ENCODE measurements at places on chromosomes 2 and 18.

DNA sequence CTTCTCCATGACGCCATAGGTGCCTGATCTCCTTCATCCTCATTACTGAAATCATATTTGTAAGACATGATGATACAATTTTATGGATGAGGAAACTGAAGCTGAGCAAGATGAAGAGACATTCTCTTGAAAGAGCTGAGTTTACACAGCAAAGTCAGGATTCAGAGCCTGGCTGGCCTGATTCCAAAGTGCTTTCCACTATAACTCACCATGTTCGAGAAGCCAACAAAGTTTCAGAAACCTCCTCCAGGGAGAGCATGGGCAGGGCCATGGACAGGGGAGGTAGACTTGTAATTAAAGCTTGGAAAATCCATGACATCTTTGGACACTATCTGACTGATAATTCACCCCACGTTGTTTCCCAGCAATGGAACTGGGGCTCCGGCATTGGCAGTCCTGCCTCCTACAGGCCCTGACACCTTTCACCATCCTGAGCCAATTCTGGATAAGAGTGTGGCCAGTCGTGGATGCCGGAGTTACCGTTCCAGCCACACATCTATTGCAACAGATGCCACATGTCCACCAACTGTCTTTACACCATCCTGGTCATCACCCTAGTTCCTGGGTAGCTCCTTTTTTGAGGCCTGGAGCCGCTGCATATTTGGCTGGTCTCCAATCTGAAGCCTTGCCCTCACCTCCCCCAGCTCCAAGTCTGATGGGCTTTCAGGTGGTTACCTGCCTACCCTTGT, 85.0 kb upstream of the PPP1CB start:
- no peak for DNase-seq

GRCh38 chr2:172305066-172305465, 122.3 kb upstream of the ITGA6 start:
- DNase-seq = no peak

DNA sequence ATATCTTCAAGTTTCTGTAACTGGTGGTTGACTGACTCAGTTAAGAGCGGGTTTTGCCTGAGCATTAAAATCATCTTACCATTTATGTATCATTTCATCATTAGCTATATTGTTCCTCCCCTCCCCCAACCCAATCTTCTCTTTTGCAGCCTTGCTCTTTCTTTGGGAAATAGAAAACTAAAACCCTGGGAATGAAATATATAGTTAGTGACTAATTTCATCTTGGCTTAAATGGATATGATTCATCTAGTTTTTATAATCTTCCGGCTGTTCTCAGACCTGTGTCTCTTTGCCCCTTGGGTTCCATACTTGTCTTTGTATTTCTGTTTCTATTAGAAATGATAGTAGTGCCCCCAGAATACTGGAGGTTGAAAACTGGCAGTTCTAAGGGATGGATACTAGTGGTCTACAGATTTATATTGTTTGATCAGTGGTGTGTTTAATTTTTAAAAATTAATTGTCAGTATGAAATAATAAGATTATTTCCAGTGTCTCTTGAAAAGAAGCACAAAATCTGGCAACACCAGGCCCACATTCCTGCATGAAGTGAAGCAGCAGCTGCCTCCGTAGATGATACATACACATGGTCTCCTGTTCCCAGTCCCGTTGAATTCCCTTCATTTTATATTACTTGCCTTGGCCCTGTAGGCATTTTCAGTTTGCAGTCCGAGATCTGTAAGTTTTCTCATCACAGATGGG, 44.5 kb downstream of the PHLPP1 start:
- DNase-seq = no peak

GRCh38 chr2:84212611-84213314, 246.3 kb downstream of the SUCLG1 start:
- no peak for DNase-seq

GRCh38 chr2:140696449-140696848, 1434.4 kb downstream of the LRP1B start:
- no peak for DNase-seq

DNA sequence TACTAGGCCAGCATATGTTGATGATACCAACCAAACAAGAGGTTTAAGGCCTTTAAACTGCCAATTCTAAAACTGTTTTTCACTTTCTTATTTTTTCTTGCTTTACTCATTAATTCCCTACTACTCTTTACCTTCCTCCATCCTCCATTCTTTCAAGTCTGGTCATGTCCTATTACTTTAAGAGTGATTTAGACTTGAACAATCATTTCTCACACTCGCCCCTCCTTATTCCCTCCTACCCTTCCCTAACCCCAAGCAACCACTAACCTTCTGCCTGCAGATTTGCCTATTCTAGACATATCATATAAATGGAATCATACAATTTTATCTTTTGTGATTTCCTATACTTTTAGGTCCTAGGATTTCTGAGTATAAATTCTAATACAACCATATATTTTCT, 127.7 kb downstream of the USP34 start:
- no peak for DNase-seq

- DNase-seq = no peak
Measured at GRCh38 chr2:179410552-179411356, 146.1 kb upstream of the SESTD1 start.

- DNase-seq = no peak
Measured at GRCh38 chr2:168797286-168797655, 5.2 kb upstream of the NOSTRIN start.

DNA sequence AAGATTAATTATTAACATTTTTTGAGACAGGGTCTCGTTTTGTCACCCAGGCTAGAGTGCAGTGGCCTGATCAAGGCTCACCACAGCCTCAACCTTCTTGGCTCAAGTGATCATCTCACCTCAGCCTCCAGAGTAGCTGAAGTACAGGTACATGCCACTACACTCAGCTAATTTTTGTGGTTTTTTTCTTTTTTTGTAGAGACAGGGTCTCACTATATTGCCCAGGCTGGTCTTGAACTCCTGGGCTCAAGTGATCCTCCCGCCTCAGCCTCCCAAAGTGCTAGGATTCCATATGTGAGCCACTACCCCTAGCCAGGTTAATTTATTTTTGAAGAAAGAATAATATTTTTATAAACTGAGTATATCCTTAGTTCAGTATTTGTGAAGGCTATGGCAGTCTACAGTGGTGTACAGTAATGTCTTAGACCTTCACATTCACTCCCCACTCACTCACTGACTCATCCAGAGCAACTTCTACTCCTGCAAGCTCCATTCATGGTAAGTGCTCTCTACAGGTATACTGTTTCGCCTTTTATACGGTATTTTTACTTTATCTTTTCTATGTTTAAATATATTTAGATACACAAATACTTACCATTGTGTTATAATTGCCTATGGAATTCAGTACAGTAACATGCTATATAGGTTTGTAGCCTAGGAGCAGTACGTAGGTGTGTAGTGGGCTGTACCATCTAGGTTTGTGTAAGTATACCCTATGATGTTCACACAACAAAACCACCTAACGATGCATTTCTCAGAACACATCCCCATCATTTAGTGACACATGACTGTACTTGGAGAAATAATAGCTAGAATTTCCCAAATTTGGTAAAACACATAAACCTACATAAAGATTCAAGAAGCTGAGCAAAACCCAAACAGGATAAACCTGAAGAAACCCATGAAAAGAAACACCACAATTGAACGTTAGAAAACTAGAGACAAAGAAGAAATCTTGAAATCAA, 38.6 kb downstream of the MGAT4A start:
- DNase-seq = no peak

All from stimulated activated CD4-positive, alpha-beta T cell treated with anti-CD3 and anti-CD28 coated beads, TNF-alpha, amount 100 ng/mL, for 24 hours (primary cell).